ENCODE measurements at places on chromosomes 5 and 9. TPM values are rescaled to one million over a fixed set of nuclear protein-coding genes. Genes with fewer than 3 reads are reported as not detected.

Gene SPOCK1
- total RNA-seq = 52.0 TPM

Gene IFNK
- not detected for total RNA-seq

Gene MARCOL
- not detected for total RNA-seq

Gene TNIP1
- total RNA-seq = 221 TPM

Gene C9orf72
- total RNA-seq = 43.9 TPM

Gene NSG2
- total RNA-seq = not detected

Gene DBH
- not detected for total RNA-seq

Gene GGTA1
- 11.4 TPM for total RNA-seq

Gene AQP7
- total RNA-seq = 29.3 TPM

Gene WASHC1
- 7.5 TPM for total RNA-seq

Gene EDIL3
- total RNA-seq = 7.2 TPM

Gene IRX1
- 27.8 TPM for total RNA-seq

Gene LCN1
- total RNA-seq = not detected

Gene RETREG1
- 37.7 TPM for total RNA-seq

- no peak overlapping the region for H3K4me3 ChIP-seq
- H3K27me3 ChIP-seq = no peaks in the 10 kb centered on the region
- no peak overlapping the region for H3K27ac ChIP-seq
Measured at GRCh38 chr9:92748233-92748497, 16.5 kb downstream of the BICD2 start.

DNA sequence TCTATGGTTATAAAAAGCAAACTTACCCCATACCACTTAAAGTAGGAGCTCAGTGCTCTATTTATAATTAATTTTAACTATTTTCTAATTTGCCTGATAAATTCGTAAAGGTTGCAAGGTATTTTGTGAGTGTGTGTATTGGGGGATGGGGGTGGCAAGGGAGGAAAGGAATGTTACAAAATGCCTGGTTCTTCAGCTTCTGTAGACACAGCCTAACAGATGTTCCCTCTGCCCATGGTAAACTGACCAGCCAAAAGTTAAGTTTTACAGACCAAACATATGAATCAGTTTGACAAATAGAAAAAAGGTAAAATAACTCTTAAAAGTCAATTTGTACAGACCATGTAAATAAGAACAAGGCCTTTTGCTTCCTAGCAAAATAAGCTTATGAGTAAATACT, 232.6 kb downstream of the KIAA0825 start:
- no peak overlapping the region for H3K4me3 ChIP-seq
- H3K4me1 ChIP-seq = no peaks in the 10 kb centered on the region
- no peaks in the 10 kb centered on the region for H3K36me3 ChIP-seq
- DNase-seq = no peak

DNA sequence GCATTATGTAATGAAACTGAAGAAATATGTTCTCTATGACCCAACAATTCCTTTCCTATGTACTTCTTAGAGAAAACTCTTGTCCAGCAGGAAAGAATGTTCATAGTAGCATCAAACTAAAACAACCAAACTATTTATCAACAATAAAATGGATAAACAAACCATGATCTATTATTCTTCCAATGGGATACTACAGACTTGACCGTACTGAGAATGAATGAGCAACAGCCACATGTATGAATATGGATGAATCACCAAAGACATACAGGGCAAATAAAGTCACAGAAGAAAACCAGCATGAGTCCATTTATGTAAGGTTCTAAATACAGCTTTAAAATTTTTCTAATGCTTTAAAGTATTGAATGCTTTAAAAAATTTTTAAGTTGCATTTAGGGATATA, 73.6 kb upstream of the SUSD1 start:
- DNase-seq = no peak
- H3K36me3 ChIP-seq = no peaks in the 10 kb centered on the region
- H3K4me3 ChIP-seq = no peak overlapping the region

DNA sequence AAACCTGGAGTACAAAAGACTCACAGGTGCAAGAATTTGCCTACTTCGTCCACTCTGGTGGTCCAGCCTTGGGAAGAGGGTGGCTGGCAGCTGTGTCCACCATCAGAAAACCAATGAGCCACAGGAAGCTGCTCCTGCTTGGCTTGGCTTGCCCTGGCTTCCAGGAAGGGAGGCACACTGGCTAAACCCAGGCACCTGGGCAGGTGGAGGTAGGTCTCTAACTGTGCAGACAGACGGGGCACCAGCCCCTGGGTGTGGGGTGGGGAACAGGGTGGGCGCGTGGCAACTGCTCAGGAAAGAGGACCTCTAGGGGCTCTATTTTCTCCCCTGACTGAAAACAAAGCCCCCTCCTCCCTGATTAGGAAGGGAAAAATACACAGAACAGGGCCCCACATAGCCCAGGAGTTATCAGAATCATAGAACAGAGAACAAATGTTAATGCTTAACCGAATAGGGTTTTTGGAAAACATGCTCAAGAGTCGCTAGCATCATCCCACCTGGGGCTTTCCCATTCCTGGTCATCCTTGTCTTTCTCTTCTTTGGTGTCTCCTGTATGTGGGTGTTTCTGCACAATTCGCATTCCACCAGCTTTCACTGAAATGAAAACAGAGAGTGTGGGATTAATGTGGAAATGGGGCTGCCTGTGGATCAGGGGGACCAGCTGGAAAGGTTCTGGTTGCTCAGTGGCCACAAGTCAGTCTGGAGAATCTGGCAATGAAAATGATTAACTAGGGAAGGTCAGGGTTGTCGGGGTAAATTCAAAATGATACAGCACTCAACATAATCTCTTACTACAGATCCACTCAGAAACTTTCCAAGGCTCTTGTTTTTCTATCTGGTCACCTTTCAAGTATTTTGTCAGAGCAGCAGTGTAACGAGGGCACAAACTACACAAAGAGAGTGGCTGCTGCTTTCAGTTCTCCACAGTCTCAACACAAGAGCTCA, 13.1 kb downstream of the DAP start:
- H3K27me3 ChIP-seq = no peaks in the 10 kb centered on the region
- no peaks in the 10 kb centered on the region for H3K36me3 ChIP-seq
- DNase-seq = no peak

DNA sequence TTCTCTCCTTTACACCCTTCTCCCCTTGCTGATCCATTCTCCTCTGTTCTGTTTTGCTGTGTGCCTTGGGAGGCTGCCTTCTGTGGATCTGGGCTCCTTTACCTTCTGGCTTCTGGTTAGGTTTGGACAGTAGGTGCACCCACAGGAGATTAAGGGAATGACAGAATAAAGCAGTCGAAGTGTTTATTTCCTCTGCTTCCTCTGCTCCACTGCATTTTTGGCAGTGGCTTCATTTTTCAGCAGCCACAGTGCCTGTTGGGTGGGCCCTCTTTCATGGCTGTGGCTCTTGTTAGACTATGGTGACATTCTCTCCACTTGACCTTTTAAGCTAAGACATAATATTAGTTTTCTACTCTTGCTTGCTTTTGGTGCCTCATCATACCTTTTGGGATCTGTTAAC, 144.1 kb downstream of the CCDC171 start:
- H3K27me3 ChIP-seq = no peaks in the 10 kb centered on the region
- H3K4me3 ChIP-seq = no peak overlapping the region
- H3K4me1 ChIP-seq = no peaks in the 10 kb centered on the region
- H3K36me3 ChIP-seq = no peaks in the 10 kb centered on the region
- H3K27ac ChIP-seq = no peak overlapping the region

GRCh38 chr9:130200038-130200849, 28.0 kb downstream of the NCS1 start:
- H3K36me3 ChIP-seq = no peaks in the 10 kb centered on the region
- no peaks in the 10 kb centered on the region for H3K27me3 ChIP-seq
- peak overlapping the region; percentile 85 for H3K27ac ChIP-seq

GRCh38 chr5:76714751-76715485, 1.0 kb upstream of the F2R start:
- peak overlapping the region; percentile 63 for H3K4me3 ChIP-seq
- H3K4me1 ChIP-seq = no peaks in the 10 kb centered on the region
- no peak for DNase-seq
- H3K27me3 ChIP-seq = peaks cover 6% of the 10 kb centered on the region
- no peaks in the 10 kb centered on the region for H3K36me3 ChIP-seq
- peak overlapping the region; percentile 80 for H3K27ac ChIP-seq

GRCh38 chr9:106860721-106861639, 2.0 kb upstream of the ZNF462 start:
- H3K4me3 ChIP-seq = peak overlapping the region; percentile 66
- H3K27ac ChIP-seq = peak overlapping the region; percentile 92
- DNase-seq = peak; percentile 33
- H3K36me3 ChIP-seq = no peaks in the 10 kb centered on the region

DNA sequence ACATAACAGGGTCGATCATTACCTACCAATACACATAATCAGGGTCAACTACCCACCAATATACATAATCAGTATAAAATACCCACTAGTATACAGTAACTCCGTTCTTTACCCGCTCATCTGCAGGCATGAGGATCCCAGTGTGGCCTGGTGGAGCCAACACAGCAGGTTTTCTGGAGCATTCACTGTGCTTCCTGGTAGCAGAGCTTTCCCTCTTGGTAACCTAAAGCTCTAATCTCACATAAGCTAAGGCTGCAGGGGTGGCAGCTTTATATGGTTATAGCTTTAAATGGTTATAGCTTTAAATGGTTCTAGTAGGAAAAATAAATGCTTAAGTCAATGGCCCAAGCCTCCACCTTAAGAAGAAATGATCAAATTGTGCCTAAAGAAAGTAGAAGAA, 11.9 kb downstream of the LCN1 start:
- peaks cover 11% of the 10 kb centered on the region for H3K27me3 ChIP-seq
- no peaks in the 10 kb centered on the region for H3K4me1 ChIP-seq
- H3K36me3 ChIP-seq = no peaks in the 10 kb centered on the region
- H3K27ac ChIP-seq = no peak overlapping the region
- no peak for DNase-seq

GRCh38 chr9:107954312-107954711, 464.7 kb upstream of the KLF4 start:
- no peak for DNase-seq
- H3K27ac ChIP-seq = no peak overlapping the region
- H3K27me3 ChIP-seq = no peaks in the 10 kb centered on the region
- no peaks in the 10 kb centered on the region for H3K4me1 ChIP-seq
- H3K36me3 ChIP-seq = no peaks in the 10 kb centered on the region
- H3K4me3 ChIP-seq = no peak overlapping the region

GRCh38 chr5:4804691-4805360, 335.3 kb upstream of the ADAMTS16 start:
- no peaks in the 10 kb centered on the region for H3K36me3 ChIP-seq
- DNase-seq = no peak
- H3K4me3 ChIP-seq = no peak overlapping the region
- no peak overlapping the region for H3K27ac ChIP-seq
- no peaks in the 10 kb centered on the region for H3K27me3 ChIP-seq
- no peaks in the 10 kb centered on the region for H3K4me1 ChIP-seq

DNA sequence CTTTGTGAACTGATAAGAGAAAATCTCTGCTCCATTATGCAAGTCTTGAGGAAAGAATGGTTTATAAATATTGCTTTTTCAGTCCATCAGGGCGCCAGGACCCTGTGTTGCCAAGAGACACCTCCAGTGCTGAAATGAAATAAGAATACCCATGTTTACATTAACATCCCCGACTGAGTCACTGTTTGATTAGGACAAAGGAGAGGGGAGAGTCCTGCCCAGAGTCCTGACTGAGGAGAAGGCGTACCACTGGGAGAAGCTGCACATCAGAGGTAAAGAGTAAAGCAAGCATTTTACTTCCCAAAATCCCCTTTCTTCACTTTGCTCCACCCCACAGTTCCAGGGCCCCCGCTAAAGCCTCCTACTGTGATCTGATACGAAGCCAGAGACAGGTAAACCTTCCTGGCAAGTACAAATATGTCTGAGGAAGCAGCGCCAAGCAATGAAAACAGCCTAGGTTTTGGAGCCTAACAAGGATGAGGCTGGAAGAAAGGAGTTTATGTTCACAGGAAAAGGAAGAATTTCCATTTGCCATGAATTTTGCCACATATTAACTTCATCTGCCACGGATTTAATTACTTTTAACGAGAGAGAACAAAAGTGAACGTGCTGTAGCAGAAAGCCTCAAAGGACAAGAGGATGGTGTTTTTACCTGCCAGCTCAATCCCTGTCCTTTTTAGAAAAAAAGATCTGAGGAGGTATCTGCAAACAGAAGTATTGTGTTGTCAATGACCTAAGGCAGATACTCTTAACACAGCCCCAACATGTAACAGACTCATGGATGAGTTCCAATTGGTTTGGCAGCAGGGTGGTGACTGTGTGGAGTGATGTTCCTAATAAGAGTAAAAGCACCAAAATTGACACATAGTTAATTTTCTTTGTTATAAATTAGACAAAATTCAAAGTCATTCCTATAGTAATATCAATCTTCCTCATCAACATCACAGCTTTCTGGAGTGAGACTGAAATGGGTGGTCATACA, 209.4 kb upstream of the TLE4 start:
- H3K36me3 ChIP-seq = no peaks in the 10 kb centered on the region
- no peak overlapping the region for H3K4me3 ChIP-seq
- H3K4me1 ChIP-seq = no peaks in the 10 kb centered on the region
- no peak for DNase-seq
- H3K27me3 ChIP-seq = no peaks in the 10 kb centered on the region

GRCh38 chr5:14101922-14102321, 41.2 kb upstream of the TRIO start:
- H3K4me1 ChIP-seq = no peaks in the 10 kb centered on the region
- no peak overlapping the region for H3K27ac ChIP-seq
- H3K36me3 ChIP-seq = no peaks in the 10 kb centered on the region
- no peaks in the 10 kb centered on the region for H3K27me3 ChIP-seq
- no peak for DNase-seq

GRCh38 chr5:56155992-56156584, 77.0 kb downstream of the ANKRD55 start:
- no peak overlapping the region for H3K27ac ChIP-seq
- DNase-seq = no peak

- H3K4me3 ChIP-seq = no peak overlapping the region
Measured at GRCh38 chr9:130156672-130157071, 15.5 kb upstream of the NCS1 start.

DNA sequence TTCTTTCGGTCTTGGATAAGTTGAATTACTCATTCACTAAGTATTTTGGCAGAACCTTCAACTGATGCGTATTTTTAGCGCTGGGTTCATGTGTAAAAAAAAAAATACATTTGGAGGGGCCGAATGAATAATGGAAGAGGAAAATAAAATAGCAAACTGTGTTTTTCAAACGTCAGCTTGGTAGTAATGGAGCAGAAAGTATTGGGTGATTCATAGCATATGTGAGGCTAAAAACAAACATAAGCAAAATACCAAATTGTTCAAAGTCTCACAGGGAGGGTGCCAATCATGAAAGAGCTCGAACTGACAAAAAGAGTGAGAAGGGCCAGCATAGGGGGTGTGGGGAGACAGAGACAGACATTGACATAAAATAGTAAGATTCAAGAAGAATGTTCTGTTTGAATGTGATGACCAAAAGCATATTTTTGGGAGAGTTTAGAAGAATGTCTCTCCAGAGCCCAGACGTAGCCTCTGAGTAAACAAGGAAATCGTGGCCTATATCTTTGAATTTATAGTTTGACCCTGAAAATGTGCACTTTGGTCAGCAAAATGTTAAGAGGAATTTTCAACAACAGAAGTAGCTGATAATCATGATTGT, 174.9 kb upstream of the HMHB1 start:
- no peaks in the 10 kb centered on the region for H3K36me3 ChIP-seq
- no peak overlapping the region for H3K4me3 ChIP-seq
- no peaks in the 10 kb centered on the region for H3K27me3 ChIP-seq
- H3K27ac ChIP-seq = no peak overlapping the region

- H3K4me1 ChIP-seq = no peaks in the 10 kb centered on the region
- no peaks in the 10 kb centered on the region for H3K27me3 ChIP-seq
- no peak overlapping the region for H3K27ac ChIP-seq
Measured at GRCh38 chr5:93545872-93546271, 35.1 kb downstream of the NR2F1-AS1 start.
